ENCODE measurements at places on chromosomes 1 and 21. TPM values are rescaled to one million over a fixed set of nuclear protein-coding genes. Genes with fewer than 3 reads are reported as not detected.

Gene HCRTR1
- not detected for total RNA-seq

Gene APCS
- total RNA-seq: not detected

Gene PLA2G2C
- not detected for total RNA-seq

Gene MRPL9
- 66.5 TPM for total RNA-seq

DNA sequence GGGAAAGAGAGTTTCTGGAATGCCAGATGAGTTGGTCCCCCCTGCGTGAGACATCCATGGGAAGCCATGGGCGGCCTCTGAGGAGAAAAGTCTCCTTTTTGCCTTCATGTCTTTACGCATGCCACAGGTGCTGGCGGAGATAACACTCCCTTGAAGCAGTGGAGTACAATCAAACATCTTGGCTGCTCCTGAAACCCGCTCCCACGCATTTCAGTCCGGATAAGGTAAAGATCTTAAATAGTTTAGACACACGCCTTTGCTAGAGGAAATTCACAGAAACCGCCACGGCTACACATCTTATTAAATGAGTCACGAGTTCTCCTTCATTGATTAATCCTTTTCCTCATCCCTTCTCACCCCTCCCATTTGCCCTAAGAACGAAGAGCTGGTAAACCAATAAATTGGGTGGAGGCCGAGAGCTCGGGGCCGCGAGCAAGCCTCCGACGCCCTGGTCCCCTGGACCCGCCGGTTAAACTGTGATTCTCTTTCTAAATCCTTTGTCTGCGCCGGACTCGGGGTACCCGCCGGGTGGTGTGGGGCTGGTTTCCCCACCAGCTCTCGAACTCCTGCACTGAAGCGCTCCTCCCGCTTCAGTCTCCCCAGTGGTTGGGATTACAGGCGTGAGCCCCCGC, 6.6 kb upstream of the ZNF669 start:
- DNase-seq: no peak

GRCh38 chr1:61757950-61758349, 15.7 kb downstream of the PATJ start:
- DNase-seq: peak; percentile 2

- DNase-seq: no peak
These were observed 76.9 kb upstream of the PUM1 start for GRCh38 chr1:31142406-31142805.

- no peak for DNase-seq
These were observed at the start of gene HHIPL2 for GRCh38 chr1:222547944-222548671. Gene HHIPL2 (minus strand): TSS chr1:222548104. CDS start chr1:222548044, 60 bp downstream.

GRCh38 chr21:43611598-43612369, 47.5 kb downstream of the HSF2BP start:
- DNase-seq: peak; percentile 76

GRCh38 chr21:37551993-37552355, 185.4 kb downstream of the DYRK1A start:
- DNase-seq: peak; percentile 98

GRCh38 chr1:11538886-11539285, 59.9 kb downstream of the DISP3 start:
- no peak for DNase-seq

- DNase-seq: no peak
These were observed 223.5 kb upstream of the NCAM2 start for GRCh38 chr21:20774737-20775136.

- DNase-seq: no peak
These were observed 2.7 kb downstream of the GMEB1 start for GRCh38 chr1:28671254-28671780.

Measured in myocyte (in vitro differentiated cells).